ENCODE measurements at places on chromosomes 5 and 9.

DNA sequence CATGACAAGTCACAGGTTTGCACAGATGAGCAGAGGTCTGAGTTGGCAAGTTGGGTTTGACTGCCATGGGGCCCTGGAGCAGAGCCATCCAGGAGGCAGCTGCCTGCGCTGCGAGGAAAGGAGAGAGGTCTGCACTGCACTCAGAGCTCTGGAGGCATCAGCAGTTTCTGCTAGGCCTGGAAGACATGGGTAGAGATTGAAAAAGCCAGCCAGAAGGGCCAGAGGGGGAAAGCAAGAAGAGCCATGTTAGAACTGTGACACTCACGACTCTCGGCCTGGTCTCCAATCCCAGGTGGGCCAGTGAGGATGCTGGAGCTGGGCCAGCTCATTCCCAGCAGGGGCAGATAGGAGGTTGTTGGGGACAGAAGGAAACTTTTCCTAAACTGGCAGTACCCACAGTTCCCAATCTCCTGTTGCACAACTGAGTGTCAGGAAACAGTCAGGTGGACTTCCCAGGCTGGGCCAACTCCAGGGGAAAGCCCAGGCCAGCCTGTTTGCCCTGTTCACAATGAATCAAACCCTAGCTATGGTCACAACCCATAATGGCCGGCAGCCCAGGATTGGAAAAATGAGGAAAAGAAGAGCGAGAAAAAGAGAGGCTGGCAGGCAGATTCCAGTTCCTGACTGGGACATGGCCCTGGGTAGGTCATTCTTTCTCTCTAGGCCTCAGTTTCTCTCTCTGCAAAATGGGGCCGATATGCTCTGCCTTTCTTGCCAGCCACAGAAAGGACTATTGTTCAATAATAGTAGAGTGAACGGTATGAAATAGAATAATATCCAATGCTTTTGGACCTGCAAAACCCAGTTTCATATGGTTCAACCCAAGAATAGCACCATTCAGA lies 7.8 kb upstream of the ORM1 start:
- DNase-seq: no peak

- no peak for DNase-seq
These were observed 57.2 kb downstream of the MLANA start for GRCh38 chr9:5947912-5948311.

DNA sequence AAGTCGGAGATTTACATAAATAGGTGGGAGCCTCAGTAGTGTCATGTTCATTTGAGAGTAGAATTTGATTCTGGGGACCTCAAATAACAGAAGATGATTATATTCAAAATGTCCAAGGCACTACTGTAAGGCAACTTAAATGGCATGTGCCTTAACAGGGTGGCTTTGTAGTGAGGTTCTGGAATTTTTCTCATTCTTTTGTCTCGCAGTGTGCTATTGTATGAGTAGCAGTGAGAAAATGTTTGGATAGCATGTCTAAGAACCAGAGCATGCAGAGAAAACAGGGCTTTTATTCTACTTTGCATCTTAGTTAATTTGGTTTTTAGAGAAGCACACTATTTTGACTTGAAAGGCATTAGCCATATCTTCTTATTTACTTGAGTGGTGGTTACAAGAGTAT lies 25.0 kb downstream of the MAST4 start:
- peak; percentile 67 for DNase-seq

GRCh38 chr5:116532762-116533525 lies 41.7 kb downstream of the SEMA6A start:
- DNase-seq: no peak

DNA sequence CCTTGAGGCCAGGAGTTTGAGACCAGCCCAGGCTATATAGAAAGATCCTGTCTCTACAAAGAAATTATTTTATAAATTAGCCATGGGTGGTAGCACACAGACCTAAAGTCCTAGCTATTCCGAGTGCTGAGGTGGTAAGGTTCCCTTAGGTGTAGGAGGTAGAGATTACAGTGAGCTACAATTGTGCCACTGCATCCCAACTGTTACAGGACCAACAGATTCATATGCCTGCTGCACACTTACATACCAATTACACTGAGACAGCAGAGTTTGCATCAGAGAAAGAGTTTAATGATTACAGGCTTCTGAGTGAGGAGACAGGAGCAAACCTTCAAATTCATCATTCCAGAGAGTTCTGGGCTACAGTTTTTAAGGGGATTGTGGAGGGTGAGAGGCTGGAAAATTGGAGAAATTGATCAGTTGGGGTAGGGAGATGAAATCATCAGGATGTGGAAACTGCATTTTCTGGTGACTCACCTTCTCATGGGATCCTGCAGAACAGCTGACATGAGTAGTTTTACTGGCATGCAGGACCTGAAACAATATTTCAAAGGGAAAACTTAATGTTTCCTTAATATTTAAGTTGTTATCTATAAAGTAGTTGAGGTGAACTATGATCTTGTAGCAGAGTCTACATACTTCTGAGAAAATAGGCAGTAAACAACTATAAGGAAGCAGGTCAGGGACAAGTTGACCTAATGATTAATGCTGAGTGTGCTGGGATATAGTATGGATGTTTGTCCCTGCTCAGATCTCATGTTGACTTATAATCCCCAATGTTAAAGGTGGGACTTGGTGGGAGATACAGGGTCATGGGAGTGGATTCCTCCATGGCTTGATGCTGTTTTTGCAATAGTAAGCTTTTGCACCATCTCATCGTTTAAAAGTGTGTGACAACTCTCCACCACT lies 54.7 kb downstream of the ANXA2R start:
- DNase-seq: peak; percentile 69

- DNase-seq: no peak
These were observed 291.1 kb downstream of the ASTN2 start for GRCh38 chr9:117123729-117124128.

GRCh38 chr9:120970244-120970643 lies 43.6 kb upstream of the TRAF1 start:
- DNase-seq: no peak

DNA sequence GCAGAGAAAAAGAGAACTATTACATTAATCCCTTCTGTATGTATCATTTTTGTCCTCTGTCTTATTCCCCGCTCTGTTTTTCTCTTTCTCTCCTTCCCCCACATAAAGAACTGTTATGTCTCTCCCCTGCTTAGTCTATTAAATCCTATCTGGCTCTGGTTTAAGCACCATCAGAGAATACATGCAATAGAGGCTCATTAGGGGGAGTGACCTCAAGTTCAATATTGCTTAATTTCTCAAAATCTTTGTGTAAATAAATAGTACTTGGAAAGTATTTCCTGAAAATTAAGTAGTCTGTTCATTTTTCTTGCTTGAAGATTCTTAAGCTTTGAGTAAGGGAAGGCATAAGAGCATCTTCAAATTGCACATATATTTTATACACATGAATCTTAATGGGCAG lies 41.2 kb upstream of the FAM174A start:
- DNase-seq: no peak

GRCh38 chr5:10731913-10732312 lies 29.1 kb downstream of the DAP start:
- DNase-seq: no peak

- DNase-seq: no peak
These were observed 27.2 kb downstream of the TMOD1 start for GRCh38 chr9:97528529-97529230.

- no peak for DNase-seq
These were observed 33.1 kb downstream of the CORO2A start for GRCh38 chr9:98159301-98159700.

DNA sequence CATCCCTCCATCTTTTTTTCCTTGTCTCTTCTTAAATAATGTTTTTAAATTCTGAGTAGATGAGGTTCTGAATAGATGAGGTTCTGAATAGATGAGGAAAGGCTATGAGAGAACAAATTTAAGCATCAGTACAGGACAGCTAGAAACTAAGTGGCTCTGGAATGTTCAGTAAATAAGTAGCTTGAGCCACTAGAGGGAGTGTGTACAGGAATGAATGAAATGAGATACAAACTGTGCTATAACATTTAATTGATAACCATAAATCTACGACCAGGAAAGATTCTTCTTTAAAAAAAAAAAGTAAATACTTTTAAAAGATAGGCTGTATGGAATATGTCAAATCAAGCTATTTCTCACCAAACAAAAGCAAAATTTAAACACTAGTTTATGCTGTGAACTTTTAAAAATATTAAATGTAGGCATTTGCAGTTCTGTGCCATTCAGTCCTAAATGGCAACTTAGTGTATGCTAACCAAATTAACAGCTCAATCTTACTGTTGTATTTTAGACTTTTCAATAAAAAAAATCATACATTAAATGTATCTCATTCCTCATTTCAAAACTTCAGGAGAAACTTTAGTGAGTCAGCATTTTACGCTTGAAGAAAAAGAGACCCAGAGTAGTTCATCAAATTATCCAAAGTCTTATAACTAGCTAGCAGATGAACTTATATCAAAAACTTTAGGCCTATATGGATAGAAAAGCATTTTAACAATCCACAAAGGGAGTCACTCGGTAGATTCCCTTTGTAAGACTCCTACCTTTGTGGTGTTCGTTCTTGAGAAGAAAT lies 70.4 kb upstream of the SNX2 start:
- DNase-seq: peak; percentile 64

- peak; percentile 38 for DNase-seq
These were observed 191.2 kb downstream of the ACTL7B start for GRCh38 chr9:108664309-108665255.

- DNase-seq: no peak
These were observed 21.1 kb downstream of the SRFBP1 start for GRCh38 chr5:121982893-121983285.

- DNase-seq: no peak
These were observed 108.4 kb downstream of the MED10 start for GRCh38 chr5:6269925-6270324.

DNA sequence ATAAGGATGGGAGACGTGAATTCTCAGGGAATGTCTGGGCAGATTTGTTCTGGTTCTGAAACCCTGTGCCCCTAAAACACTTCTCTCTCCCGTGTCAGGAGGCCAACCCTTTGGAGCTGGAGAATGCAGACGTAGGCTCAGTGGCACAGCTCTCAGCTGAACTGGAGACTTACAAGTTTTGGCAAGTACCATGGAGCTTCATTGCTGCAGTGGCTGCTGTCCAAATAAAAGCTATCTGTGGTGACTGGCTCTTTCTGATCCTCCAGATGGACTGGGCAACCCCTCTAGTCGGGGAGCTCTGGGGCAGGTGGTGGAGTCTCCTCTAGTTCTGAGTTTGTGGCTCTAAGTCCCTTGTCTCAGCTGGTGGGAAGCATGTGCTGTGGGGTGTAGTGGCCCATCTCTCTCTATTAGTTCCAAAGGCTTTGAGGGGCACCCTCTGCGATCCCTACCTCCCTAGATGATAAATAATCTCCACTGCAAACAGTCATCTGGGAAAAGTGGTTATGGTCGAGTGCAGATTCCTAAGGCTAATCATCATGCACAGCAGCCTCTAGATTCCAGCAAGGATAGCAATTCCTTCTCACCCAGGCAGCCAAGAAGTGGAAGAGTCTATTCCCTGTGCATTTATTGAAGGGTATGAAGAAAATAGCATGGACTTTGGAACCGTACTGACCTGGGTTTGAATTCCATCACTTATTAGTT lies 204.2 kb upstream of the KLF4 start:
- DNase-seq: peak; percentile 80

GRCh38 chr5:154761046-154761736 lies 6.0 kb downstream of the LARP1 start:
- no peak for DNase-seq

DNA sequence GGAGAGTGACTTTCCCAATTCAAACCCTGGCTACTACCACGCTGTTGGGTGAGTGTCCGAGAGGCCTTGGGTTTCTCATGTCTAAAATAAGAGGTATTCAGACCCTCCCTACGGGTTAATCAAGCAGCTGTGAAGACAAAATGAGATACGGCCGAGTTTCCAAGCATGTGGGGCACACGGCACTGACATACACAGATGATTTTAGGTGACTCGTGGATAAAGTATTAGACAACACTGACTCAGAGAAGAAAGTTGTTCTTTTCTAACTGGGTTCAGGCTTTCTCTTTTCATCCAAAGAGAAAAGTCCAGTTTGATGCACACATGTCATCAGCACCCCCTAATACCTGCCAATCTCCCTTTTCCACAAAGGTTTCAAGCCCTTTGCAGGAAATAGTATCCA lies 15.6 kb downstream of the FOXI1 start:
- peak; percentile 77 for DNase-seq

- no peak for DNase-seq
These were observed 609.6 kb downstream of the HINT1 start for GRCh38 chr5:130555429-130555828.

DNA sequence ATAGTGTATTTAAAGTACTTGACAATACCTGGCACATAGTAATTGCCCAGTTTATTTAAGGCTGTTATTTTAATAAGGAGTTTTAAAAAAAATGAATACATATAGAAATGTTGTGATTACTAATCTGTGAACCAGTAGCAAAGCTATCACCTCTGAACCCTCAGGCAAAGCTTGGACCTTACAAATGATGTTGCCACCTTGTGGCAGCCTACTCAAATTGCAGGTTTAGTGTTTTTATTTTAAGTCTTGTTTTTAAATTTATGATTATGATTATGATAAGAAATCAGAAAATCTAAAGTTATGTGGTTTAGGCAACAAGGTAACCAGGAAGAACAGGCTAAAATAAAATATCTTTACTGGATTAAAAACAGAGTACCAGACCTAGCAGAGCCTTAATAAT lies 35.8 kb downstream of the PPARGC1B start:
- no peak for DNase-seq

- no peak for DNase-seq
These were observed 47.5 kb downstream of the FAM114A2 start for GRCh38 chr5:153991168-153991567.

DNA sequence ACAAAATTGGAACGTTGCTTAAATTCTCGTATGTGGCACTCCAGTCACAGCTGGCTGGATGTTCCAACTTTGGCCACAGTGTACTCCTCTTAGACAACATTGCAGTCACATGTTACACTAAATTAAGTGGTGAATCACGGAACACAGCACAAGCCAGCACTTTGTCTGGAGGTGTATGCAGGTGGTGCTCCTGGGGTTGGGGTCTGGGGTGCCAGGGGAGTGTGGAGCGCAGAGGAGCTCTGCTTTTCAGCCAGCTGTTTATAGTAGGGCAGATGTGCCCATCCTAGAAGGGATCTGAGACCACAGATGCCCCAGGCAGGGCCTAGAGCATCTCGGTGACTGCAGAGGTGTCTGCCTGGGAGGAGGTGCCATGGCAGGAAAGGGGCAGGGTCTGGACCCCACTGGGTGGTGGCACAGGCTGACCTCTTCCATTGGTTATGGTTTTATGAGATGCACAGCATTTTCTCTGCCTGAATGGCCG lies 82.6 kb downstream of the WNK2 start:
- no peak for DNase-seq

DNA sequence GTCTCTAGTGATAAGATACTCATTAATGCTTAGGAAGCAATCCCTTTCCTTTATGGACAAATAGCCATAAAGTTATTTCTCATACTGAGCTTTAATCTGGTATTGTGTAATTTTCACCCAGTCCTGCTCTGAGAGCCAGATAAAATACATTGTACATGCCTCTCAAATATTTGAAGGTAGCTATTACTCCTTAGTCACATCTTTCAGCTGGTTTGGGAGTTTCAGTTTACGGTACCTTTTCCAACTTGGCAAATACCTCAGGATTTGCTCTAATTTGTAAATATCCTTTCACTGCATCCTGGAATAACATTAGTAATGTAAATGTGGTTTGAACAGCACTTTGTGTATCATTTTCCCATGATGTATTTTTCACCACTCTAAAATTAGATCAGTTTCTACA lies 47.4 kb downstream of the ABHD17B start:
- DNase-seq: no peak

GRCh38 chr5:76445063-76445462 lies 42.0 kb downstream of the IQGAP2 start:
- DNase-seq: no peak

- no peak for DNase-seq
These were observed 71.4 kb downstream of the DAPK1 start for GRCh38 chr9:87569008-87569509.
